ENCODE measurements at places on chromosomes 12 and 14. TPM values are rescaled to one million over a fixed set of nuclear protein-coding genes. Genes with fewer than 3 reads are reported as not detected.

TCTN2 gene
- total RNA-seq: 33.5 TPM

SIVA1 gene
- total RNA-seq: 26.0 TPM

HOXC9 gene
- total RNA-seq: not detected

RNF31 gene
- 38.5 TPM for total RNA-seq

ACRBP gene
- total RNA-seq: 1.6 TPM

PCED1B gene
- 1.3 TPM for total RNA-seq
